ENCODE measurements at places on chromosomes 3 and 15.

DNA sequence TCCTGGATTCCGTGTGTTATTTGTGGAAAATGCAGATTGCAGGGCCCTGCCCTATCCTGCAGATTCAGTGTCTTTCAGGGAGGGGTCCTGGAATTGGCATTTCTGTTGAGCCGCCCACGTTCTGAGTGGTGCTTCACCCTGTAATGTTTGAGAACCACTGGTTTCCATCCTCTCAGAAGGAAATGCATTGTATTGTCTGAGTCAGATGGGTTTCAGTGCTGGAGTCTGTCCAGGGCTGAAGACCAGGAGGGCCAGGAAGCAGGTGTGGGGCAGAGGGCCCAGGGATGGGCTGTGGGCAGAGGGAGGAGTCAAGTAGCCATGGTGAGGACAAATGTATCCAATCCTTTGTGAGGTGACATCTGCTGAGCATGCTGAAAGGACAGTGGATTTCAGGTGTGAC, 123.8 kb downstream of the SV2B start:
- DNase-seq: no peak

DNA sequence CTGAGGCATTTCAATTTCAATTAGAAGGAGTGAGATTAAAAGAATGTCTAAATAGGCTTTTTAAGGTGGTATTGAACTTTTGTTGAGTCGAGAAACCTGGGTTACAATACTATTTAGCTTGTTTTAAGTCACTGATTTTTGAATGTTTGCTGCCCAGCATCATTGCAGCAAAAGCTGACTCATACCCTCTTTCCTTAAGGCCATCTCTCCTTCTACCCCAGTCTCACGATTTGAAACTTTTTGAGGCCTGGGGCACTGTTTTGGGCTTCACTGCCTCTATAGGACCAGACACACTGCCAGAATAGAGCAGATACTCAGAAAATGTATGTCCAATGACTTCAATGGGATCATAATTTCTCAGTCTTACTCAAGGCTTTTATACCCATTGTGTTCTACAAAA, 319.6 kb upstream of the TGFBR2 start:
- DNase-seq: no peak

- no peak for DNase-seq
Observed at GRCh38 chr3:141276398-141276797, 44.8 kb downstream of the PXYLP1 start.

GRCh38 chr15:53882311-53882710, 95.9 kb upstream of the UNC13C start:
- no peak for DNase-seq

DNA sequence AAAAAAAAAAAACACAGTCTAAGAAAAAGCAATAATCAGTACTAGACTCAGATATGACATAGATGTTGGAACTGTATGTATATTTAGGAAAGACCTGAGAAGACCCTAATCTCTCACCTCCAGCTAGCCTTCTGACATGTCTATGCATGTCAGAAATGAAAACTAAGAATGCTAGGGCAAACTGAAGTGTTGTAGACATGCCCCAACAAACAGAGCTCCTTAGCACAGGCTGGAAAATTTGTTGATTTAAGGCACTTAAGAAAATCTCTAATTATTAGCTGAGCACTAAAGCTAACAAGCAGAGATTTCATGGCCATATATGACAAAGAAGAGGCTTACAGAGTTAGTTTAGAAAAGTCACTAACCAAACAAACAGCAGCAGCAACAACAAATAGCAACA, 45.5 kb upstream of the PRSS50 start:
- DNase-seq: no peak

- no peak for DNase-seq
Observed at GRCh38 chr3:105619651-105620050, 249.2 kb downstream of the CBLB start.

DNA sequence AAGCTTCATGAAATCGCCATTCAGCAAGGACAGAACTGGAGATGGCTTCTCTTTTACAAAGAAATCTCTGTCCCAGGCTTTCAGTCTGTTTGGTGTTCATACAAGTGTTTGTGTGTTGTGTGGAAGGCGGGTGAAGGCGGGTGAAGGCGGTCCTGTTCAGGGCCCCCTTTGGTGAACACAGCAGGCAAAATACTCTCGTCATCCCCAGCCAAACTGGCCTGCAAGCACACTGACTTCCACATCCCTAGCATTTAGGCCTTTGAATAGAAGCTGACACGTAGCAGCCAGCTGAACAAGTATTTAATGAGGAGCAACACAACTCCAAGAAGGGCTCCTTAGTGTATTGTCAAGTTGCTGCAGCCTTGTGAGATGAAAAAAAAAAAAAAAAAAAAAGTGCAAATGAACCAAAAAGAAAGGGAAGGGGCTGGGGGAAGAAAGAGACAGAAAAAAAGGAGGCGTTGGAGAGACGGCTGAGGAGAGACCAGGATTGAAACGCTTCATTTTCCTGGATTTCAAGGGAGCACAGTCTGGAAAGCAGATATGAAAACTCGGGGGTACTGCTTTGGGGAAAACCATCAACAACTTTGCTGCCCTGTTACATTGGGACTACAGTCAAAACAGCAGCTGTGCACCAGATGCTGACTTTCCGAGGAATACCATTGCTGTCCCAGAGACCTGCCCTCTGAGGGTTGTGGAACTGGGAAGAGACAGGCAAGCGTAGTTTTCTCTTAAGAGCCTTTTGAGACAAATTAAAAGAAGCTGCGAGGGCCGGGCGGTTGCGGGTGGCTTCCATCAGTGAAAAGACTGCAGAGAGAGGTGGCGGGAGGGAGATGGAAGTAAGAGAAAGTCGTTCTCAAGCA, 74.6 kb downstream of the TGFBR2 start:
- DNase-seq: no peak
